ENCODE measurements at places on chromosomes 6 and 20.
A peak's percentile ranks its signal among the peaks of the same experiment; 100 is the strongest.

DNA sequence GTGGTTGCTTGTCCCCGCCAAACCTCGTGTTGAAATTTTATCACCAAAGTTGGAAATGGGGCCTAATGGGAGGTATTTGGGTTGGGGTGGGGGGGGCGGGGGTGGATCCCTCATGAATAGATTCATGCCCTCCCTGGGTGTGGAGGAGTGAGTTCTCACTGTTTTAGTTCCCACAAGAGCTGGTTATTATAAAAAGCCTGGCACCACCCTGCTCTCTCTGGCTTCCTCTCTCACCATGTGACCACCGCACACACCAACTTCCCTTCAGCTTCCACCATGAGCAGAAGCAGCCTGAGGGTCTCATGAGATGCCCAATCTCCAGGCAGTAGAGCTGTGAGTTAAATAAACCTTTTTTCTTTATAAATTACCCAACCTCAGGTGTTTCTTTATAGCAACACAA lies 111.3 kb downstream of the PRDM1 start:
- peak; percentile 23 for DNase-seq

- no peak for DNase-seq
These were observed 98.1 kb downstream of the MAP3K7 start for GRCh38 chr6:90488816-90489215.

DNA sequence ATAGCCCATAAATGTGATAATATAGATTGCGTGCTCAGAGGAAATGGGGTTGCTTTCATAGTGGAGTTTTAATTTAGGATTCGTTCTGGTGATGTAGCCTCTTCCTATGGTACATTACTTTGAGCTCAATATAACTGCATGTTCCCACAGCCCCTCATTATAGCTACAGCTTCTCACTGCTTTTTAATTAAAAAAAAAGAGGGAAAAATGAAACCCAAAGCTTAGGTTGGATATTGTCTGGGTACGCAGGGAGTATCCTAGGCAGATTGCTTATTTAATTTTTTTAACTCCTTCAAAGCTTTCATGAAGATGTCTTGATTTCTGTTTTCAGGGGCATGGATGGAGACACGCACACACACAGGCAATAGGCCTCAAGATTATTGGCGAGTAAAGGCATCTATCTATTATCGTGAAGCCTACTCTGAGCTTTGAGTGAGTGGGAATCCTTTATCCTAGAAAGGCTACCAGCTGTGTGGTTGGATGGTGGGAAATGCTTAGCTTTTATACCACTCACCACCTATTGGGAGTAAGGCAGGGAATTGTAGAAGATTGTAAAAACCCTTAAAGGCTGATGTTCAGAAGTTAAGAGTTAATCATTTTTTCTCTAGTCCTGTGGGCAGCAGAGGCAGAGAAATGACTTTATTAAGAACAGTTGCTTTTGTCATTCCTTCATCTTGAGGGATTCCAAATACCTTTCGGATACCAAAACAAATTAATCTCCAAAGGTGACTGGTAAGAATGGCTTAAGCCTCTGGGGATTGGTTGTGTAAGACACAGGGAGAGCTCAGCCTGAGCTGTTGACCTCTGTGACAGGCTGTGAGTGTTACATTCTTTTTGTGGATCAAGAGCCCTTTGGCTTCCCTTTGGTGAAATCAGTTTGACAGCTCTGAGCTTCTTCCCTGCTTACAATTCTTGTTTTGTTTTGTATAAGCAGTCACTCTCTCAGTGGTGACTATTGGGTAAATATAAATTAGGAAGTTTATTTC lies 33.4 kb downstream of the CTNNBL1 start:
- no peak for DNase-seq

DNA sequence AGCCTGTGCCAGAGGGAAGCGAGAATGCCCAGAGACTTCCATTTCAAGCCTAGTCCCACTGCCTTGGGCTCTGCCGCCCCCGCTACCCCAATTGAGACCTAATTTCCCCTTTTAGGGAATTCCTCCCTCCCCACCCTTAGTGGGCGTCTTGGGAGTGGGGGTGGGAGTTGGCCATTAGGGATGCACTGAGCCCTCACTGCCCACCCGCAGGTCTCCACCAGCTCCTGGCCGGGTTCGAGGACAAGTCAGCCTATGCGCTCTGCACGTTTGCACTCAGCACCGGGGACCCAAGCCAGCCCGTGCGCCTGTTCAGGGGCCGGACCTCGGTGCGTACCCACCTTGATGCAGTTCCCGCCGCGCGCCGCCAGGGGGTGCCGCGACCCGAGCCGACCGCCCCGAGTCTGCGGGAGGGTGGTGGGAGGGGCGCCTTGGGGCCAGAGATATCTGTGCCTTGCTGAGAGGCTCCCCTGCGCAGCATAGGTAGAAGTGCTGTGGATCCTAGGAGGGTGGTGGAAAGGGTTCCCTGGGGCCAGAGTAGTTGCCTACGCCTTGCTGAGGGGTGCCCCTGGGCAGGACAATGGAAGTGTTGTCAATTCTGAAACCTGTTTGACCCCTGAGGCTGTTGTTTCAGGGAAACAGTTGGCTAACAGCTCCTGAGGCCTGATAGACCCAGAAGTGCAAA lies 9.2 kb downstream of the ITPA start:
- DNase-seq: peak; percentile 51

DNA sequence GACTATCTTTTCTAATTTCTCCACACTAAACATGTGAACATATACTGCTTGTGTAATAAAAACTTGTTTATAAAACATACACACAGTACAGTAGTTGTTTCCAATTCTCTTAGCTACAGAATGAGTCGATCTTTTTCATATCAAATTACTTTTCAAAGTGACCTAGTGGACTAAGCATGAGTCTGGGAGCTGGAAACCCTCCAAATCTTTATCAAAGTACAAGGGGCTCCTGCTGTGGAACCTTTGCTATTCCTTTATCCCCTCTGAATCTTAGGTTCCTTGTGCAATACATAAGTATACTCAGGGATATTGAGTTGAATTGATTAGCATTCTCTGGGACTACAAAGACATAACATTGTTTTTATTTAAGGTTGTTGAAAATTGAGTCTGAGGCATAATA lies 48.7 kb upstream of the TAB2 start:
- DNase-seq: no peak

- DNase-seq: no peak
These were observed 104.5 kb downstream of the ADAT2 start for GRCh38 chr6:143346004-143346403.

GRCh38 chr6:1947922-1948321 lies 297.5 kb downstream of the GMDS start:
- DNase-seq: no peak
